Frontal cortex (tissue), 4 donors: ENCODE measurements at places on chromosomes 3 and 15. TPM values are rescaled to one million over a fixed set of nuclear protein-coding genes. Genes with fewer than 3 reads are reported as not detected.

Gene GOLGA8G
- total RNA-seq: not detected

Gene FAM81A
- total RNA-seq: 42.8 TPM

Gene HESX1
- total RNA-seq: not detected

Gene IGSF11
- 10.2 TPM for total RNA-seq

Gene LTK
- not detected for total RNA-seq

Gene ACAN
- total RNA-seq: 0.41 TPM
